Left hindlimb (tissue), 1 donor: ENCODE measurements at places on chromosomes 1 and 21.

DNA sequence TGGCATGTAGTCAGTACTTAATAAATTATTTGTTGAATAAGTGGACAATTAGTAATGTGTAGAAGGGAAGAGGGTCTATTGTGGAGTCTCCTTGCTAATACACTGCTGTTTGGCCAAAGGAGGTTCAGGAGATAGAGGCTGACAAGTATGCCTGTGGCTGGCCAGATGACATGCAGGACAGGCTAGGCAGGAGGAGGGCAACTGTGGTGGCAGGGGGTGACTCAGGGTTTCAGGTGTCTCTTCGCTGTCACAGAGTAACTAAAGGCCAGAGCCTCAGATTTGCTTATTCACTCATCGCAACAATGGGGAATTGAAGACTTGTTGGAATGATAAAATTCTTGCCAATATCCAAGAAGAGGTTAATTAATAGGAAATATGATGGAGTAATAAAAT lies 33.1 kb downstream of the THRAP3 start:
- no peak for DNase-seq

GRCh38 chr1:164440232-164440631 lies 118.8 kb upstream of the PBX1 start:
- no peak for DNase-seq

- no peak for DNase-seq
These were observed 34.1 kb upstream of the USH2A start for GRCh38 chr1:216457356-216457755.

DNA sequence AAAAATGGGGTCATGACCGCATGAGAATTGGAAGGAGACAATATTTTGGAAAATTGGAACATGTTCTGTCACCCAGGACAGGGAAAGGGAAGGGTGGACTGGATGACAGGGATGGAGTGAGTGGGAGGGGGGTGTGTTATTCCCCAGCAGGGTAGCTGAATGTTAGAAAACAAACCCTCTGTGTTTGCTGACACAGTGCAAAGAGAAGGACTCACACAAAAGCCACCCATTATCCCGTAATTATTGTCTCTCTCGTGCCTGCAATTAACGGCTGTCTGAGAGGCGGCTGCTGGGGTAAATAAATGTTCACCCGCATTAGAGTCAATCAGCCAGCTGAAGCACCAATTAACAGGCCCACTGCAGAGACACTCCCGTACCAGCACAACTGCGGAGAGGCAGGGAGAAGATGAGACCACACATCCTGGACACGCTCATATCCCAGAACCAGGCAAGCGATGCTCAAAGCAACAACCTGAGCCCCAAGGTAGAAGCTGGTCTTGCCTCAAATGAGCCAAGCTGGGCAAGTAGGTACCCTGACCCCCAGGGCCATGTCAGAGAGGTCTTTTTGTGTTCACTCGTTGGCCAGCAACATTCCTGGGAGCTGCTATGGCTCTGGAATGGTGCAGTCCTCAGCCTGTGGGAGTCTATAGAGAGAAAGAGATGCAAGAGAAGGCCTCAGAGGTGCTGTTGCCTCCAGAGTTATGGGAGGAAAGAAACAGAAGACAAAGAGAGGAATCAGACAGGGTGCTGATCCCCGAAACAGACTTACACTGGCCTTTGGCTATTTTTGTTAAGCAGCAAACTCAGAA lies 19.4 kb downstream of the PLEKHA6 start:
- no peak for DNase-seq
